ENCODE measurements at places on chromosomes 11 and 22.
A peak's percentile ranks its signal among the peaks of the same experiment; 100 is the strongest.

- DNase-seq = no peak
Observed at GRCh38 chr11:46951864-46952263, 15.3 kb downstream of the CSTPP1 start.

DNA sequence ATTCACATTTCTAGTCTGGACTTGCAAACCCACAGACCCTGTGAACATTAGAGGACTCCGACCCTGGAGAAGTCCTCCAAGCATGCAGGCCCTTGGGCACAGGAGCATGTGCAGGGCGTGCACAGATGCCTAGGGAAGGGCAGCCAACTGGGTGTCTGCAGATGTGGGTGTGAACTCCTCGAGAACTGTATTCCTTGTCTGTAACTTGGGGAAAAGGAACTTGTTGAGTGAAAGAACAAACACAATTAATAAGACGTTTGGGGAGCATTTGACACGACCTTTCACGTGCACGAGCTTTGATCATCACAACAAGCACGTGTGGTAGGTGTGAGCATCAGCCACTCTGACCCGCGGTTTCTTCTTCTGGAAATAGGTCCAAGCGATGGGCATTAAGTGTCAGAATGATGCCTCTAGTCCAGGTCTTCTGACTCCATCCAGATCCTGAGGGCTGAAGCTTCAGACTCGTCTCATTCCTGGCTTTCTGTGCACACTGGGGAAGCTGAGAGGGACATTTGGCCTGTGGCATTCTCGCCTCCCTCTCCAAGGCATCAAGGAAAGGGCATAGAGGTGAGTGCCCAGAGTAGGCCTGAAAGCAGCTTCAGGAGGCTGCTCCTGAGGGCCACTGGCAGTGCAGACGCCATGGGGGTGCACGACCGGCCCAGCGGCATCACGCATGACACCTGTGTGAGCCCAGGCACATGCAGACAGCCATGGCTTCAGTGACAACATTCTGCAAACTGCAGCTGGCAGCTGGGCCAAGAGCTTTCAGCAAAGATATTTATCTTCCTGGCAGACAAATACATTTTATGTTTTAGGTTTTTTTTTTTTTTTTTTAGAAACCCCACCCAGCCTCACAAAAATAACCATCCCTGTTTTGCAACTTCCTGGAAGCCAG is 32.5 kb downstream of the ALX4 start:
- DNase-seq = no peak

GRCh38 chr22:47094861-47095330 is 332.4 kb downstream of the TBC1D22A start:
- DNase-seq = no peak

- DNase-seq = no peak
Observed at GRCh38 chr11:102666331-102666957, 39.1 kb downstream of the MMP27 start.

GRCh38 chr11:15507592-15507991 is 392.9 kb downstream of the INSC start:
- no peak for DNase-seq

- no peak for DNase-seq
Observed at GRCh38 chr22:50047346-50047745, 10.8 kb downstream of the TTLL8 start.

DNA sequence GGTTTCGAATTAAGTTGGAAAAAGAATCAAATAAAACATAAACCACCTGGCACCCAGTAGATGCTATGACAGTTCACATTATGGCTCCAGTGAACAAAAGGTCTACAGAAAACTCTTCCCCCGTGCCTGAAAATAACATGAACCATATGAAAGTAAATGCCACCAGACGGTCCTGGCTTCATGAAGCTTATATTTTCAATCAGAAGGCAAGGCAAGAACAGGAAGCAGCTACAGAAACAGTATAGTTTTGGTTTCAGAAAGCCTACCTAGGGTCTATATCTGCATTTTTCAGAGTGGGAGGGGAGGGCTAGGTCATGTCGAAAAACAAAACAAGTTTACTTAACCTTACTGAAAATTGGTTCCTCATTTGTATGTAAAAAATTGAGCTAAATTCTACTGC is 9.8 kb downstream of the RAB30 start:
- DNase-seq = no peak

DNA sequence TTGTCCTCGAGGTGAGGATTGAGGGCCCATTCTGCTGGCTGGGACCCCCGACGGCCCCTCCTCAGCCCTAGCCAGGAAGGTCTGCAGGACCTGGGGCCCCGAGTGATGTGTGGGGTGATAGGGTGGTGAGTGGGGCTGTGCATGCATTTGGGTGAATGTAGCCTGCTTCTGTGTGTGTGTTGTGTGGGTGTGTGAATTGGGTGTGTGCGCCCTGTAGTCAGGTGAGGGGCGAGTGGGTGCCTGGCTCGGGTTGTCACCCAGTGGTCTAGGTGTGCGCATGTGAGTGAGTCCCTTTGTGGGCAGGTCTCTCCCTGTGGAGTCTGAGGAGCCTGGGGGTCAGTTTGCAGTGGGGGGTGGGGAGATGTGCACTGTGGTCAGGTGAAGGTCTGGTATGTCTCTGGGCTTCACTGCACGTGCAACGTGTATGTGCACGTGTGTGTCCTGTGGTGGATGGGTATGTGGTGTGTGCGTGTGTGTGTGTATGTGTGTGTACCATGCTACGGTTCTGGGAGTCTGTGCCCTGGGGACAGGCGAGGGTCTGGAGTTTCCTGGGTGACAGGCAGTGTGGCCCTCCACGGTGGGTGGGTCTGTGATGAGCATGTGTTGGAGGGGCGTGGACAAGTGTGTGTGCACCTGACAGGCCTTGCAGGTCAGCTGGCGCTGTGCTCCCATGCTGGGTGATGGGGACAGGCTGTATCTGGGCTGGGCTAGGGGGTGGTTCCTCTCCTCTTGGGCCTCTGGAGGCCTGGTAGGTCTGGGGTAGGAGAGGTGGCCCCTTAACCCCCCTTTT is 1.0 kb downstream of the TMEM151A start:
- no peak for DNase-seq

- no peak for DNase-seq
Observed at GRCh38 chr22:48895831-48896765, 931.6 kb downstream of the BRD1 start.

GRCh38 chr11:3984896-3985295 is 109.7 kb upstream of the RRM1 start:
- peak; percentile 15 for DNase-seq

DNA sequence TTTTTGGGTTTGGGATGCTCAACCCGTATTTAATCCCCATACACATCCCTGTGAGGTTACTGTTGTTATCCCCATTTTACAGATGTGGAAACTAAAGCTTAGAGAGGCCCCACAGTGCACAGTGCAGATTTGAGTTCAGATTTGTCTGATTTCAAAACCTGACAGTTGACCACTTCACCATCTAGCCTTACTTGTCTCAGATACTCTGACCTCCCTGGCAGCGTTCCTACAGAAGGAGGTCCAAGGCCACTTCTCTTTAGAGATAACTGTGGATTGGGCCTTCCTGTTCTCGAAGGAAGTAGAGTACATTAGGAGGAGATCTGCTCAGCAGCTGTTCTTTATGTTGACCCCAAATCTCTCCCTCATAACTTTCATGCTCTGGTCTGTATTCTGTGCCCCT is 46.7 kb upstream of the CTTN start:
- no peak for DNase-seq

DNA sequence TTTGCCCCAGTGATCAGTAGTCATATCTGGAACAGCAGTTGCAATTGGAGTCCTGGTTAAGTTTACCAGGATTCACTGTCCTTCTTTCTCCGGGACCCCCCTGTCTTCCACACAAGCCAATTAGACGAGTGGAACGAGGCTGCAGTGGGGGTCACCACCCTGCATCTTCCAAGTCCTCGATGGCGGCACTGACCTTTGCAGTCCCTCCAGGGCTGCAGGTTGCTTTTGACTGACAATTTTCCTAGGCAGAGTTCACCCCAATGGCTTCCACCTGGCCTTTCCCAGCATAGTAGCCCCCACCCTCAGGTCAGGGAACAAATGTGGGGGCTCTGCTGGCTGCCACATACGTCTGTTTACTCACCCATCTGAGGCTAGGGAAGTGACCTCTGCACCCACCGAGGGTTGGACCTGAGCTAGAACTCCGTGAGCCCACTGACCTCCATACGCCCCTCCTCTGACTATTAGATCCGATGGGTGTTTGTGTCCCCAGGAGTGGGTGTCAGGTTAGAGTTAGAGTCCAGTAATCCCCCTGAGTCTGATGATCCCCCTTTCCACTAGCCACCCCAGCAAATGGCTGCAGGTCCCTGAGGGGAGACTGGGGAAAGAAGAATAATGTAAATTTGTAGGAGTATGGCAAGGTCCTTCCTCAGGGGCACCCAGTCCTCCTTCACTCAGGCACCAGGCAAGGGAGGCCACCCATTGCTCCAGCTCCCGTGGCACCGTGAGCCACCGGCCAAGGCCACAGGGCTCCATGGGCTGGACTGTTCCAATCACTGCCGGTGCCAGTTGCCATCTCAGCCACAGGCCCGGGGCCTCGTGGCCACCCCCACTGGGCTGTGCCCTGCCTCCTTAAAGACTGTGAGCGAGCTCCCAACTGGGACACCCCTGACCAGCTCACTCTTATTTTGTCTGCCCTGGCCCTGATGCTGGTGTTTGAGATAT is 5.5 kb downstream of the C11orf21 start:
- DNase-seq = no peak

GRCh38 chr22:27400811-27401210 is 400.7 kb downstream of the MN1 start:
- DNase-seq = no peak

DNA sequence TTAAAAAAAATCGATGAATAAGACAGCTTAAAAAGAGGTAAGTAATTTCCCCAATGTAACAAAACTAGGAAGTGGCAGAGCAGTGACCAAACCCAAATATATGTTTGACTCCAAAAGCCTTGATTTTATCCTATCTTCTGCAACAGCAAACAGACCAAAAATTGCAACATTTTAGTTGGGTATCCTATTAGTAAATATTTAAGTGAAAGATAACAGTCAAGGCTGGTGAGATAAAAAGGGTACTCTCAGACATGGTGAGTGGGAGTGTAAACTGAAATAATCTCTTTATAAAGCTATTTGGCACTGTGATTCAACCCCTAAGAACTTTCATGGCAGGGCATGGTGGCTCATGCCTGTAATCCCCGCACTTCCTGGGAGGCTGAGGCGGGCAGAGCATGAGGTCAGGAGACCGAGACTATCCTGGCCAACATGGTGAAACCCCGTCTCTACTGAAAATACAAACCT is 1.9 kb upstream of the RDX start:
- no peak for DNase-seq

GRCh38 chr11:73114835-73115220 is 27.3 kb downstream of the FCHSD2 start:
- no peak for DNase-seq

- DNase-seq = no peak
Observed at GRCh38 chr11:46485856-46486443, 94.4 kb upstream of the CHRM4 start.

- no peak for DNase-seq
Observed at GRCh38 chr11:9760193-9760575, 96.3 kb downstream of the SWAP70 start.

DNA sequence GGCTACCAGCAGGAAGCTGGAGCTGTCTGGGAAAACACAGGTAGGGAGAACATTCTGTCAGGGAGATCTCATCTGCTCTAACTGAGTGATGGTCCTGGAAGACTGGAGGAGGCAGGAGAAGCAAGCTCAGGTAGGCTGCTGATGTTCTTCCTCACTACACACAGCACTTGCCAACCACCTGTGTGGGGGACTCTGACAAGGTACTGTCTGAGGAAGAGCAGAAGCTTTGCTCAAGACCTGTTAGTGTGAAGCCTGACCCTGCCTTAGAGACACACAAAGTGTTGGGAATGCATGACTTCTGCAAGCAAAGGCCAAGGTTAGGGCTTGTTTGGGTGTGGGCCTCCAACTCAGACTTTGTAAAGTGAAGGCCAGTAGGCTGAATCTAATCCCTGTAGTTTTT is 46.5 kb downstream of the CHST1 start:
- DNase-seq = no peak

GRCh38 chr11:44916801-44917385 is 33.8 kb downstream of the TP53I11 start:
- no peak for DNase-seq

DNA sequence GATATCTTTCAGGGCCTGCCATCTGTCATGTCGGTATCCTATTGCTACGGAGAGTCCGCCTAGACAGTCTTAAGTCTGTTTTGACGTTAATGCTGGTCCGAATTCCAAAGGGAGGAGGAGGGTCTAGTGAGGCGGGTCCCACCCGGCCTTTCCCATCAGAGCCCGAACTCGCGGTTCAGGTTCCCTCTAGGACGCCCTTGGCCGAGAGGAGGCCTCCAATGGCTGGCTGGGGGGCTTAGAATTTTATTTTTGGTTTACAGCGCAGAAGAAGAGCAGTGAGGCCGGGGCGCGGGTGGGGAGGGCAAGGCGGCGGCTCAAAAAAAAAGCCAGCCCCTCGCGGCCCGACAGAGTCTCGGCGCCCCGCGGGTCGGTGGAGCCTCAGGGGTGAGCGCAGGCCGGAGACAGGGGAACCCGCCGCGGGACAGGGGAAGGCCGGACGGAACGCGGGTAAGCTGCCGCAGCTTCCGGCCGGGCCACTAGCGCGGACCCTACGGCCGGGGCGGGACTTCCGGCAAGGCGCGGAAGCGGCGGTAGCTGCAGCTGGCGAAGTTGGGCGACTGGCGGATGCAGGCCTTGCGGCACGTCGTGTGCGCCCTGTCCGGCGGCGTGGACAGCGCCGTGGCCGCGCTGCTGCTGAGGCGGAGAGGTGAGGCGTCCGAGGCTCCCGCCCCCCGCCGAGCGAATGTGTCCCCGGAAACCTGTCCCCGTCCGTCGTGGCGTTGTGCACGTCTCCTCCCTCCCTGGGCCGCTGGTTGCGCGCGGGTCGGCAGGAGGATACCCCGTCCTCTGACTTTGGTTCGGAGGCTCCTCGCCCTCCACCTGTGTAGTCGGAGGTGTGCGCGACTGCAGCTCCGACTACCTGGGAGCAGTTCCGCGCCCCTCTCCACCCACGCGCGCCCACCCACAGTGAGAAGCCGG is at the start of gene TRMU:
Gene TRMU (plus strand): TSS at position 514 of the 918 bp plus-strand sequence. CDS start 51 bp downstream, at position 565.
- DNase-seq = peak; percentile 76

- no peak for DNase-seq
Observed at GRCh38 chr11:107840129-107840484, 18.5 kb downstream of the SLC35F2 start.

DNA sequence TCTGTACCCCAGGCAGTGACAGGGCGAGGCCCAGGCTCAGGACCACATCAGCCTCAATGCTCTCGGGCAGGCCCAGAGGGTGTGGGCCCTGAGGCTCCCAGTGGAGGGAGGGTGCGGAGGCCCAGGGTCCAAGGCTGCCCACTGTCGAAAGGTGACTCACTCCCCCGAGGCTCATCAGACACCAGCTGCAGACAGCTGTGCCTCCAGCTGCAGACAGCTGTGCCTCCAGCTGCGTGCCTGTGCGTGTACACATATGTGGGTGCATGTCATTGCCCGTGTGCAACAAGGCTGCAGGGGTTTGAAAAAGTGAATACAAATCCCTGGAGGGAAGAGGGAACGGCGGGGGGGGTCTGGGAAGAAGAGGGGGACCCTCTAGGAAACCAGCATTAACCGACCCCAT is 134.3 kb downstream of the BRD1 start:
- no peak for DNase-seq

GRCh38 chr11:67437082-67437808 is at the start of gene PTPRCAP:
TSS of gene PTPRCAP (minus strand) at chr11:67437682. CDS start at chr11:67437619, 63 bp downstream.
- peak; percentile 76 for DNase-seq
